ENCODE measurements at places on chromosomes 5 and 9.

- no peak for DNase-seq
Observed at GRCh38 chr5:179802950-179803562, 3.6 kb downstream of the MGAT4B start.

DNA sequence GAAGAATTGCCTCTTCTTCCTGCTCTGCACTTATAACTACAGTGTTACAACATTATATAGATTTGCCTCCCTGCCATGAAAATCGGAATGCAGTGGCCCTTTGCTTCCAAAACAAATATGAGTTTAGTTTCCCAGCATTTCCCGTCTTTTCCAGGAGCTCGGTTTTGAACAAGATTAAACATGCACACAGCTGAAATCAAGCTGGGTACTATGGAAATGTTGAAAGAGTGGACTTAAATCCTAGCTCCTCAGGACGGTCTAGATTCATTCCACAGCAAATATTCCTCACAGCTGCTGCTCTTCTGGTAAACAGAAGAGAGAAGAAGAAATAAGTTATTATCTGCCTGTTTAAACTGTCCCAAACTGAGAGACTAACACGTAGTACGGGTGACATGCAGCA, 161.4 kb downstream of the PIK3R1 start:
- no peak for DNase-seq

- DNase-seq, result no peak
Observed at GRCh38 chr5:176387384-176387925, 943 bp downstream of the NOP16 start.

DNA sequence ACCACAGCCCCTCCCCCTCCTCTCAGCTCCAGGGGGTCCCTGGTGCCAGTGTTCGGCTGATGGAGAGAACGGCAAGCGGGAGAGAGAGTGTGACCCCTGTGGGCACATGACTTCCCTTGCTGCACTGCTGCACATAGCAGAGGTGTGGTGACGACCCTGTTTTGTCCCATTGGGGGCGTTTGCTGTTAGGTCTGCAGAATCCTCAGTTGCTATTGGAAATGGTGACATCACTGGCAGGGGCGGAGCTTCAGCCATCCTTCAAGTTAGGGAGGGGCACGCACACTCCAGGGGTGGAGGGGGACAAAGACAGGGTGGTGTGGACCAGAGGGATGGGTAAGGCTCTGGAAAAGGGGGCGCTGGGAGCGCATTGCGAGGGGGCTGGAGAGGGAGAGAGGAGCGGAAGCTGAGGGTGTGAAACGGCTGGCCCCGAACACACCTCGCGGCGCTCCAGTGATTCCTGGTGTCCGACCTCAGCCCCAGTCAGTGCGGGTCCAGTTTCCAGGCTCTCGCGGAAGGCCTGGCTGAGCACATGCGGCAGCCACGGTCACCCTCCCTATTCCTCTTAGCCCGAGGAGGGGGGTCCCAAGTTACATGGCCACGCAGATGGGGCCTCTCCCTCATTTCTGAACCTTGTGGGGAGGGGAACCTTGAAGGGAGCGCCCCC, 764 bp upstream of the GRIN1 start:
- DNase-seq, result no peak

- no peak for DNase-seq
Observed at GRCh38 chr5:81363093-81363871, 30.7 kb downstream of the ACOT12 start.

DNA sequence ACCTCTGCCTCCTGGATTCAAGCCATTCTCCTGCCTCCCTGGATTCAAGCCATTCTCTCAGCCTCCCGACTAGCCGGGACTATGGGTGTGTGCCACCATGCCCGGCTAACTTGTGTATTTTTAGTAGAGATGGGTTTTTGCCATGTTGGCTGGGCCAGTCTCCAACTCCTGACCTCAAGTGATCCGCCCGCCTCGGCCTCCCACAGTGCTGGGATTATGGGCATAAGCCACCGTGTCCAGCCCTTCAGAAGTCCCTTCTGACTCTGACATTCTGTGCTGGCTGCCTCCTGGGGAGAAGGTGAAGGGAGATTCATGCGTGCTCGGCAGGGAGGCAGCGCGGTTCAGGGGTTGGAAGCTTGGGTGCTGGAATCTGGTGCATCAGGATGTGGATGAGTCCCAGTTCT, 28.8 kb downstream of the PRRX2 start:
- no peak for DNase-seq

GRCh38 chr5:69138766-69139165, 28.2 kb upstream of the CCNB1 start:
- no peak for DNase-seq

DNA sequence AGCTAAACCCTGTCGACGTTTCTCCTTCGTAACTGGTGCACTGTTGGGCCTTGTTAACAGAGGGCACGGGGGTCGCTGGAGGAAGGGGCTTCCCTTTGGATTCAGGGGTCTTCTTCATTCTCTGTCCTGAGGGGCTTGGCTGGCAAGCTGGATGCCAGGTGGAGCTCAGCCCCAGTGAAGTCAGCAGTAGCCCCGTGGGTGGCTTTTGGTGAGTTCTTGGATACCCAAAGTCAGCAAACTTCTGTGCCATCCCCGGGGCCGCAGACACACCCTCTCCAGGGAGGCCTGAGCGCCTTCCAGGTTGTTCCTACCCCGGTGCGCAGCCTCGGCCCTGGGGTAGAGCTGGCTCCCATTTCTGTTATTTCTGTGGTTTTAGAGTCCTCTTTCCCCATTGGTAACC, 12.3 kb upstream of the OBP2A start:
- DNase-seq, result no peak

DNA sequence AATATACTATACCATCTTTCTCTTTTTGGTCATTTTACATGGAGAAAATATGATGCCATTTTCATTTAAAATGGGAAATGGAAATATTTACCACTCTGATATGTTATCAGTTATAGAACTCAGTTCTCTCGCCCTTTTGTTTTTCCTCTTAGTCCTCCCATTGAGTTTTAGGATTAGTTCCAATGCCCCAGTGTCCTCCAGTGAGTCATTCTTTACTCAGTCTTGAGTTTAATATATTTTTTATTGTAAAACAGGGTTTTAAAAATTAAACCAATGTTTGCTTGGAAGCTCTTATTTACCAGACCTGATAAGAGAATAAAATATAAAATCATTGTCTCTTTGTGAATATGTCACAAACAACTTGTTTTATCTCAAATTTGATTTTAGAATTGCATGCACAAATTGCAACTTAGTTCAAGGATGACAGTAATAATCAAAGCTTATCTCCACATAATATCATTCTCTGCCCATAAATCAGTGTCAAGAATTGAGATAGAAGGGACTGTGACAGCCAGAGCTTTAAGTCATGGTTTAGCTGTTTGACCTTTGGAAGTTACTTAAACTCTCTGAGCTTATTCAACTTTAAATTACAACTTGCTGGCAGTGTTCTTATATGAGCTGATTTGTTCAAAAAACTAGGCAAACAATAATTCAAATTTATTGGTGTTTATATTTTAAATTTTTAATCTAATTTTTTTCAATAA, 166.4 kb downstream of the PAM start:
- DNase-seq, result no peak

DNA sequence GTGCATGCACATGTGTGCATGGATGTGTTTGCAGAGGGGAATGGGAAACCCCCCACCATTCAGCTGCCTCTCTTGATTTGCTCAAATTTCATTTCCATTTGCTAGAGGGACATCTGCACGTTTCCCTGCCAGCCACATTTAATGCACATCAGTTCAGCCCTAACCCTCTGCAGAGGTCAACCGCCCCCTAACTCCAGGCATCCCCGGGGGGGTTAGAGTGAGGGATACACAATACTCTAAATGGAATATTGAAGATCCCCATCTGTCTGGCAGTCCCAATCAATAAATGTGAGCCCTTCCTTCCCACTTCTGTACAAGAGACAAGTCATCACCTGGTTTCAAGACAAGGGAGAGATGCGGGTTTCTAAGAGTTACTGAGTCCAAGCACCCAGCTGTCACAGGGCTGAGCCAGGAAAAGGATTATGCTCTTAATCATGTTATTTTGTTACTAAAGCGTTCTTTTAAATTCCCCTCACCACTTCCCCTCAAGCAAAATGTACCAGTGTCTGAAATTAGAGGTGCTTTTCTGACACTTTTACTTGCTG, 134.1 kb downstream of the SEMA6A start:
- DNase-seq, result no peak

GRCh38 chr5:74833537-74834266, 32.5 kb downstream of the FAM169A start:
- DNase-seq, result no peak

DNA sequence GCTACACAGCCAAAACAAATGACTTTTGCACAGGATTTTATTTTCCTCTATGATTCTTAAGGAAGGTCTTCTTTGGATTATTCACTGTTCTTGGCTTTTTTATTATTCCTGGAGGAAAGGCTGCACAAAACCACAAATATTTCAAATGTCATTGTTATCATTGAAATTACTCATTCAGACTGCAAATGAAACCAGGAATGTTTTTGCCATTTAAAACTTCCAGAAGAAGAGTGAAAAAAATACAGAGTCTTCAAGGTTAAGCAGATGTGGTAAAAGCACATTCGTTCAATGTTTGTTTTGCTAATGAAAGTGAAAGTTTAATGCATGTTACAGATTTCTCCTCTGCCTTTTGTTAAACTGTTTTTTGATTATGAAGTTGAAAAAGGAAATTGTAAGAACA, 238.2 kb downstream of the TLE4 start:
- no peak for DNase-seq

DNA sequence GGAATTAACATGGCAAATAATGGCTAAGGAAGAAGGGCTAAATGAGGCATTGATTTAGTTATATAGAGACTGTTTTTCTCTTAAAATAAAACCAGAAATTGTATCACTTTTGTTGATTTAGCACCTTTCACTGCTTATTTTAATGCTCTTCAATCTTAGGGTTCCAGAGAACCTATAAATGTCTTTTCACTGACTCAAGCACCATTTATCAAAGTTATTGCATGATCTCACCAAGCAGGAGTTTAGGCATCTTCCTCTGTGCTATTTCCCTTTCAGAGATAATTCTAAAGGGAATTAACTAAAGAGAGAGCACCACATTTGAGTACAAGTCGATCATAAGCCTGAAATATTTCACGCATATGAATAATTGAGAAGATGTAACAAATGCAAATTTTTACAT, 357.1 kb downstream of the CDH18 start:
- no peak for DNase-seq
